ENCODE measurements at places on chromosomes 11 and 22.

DNA sequence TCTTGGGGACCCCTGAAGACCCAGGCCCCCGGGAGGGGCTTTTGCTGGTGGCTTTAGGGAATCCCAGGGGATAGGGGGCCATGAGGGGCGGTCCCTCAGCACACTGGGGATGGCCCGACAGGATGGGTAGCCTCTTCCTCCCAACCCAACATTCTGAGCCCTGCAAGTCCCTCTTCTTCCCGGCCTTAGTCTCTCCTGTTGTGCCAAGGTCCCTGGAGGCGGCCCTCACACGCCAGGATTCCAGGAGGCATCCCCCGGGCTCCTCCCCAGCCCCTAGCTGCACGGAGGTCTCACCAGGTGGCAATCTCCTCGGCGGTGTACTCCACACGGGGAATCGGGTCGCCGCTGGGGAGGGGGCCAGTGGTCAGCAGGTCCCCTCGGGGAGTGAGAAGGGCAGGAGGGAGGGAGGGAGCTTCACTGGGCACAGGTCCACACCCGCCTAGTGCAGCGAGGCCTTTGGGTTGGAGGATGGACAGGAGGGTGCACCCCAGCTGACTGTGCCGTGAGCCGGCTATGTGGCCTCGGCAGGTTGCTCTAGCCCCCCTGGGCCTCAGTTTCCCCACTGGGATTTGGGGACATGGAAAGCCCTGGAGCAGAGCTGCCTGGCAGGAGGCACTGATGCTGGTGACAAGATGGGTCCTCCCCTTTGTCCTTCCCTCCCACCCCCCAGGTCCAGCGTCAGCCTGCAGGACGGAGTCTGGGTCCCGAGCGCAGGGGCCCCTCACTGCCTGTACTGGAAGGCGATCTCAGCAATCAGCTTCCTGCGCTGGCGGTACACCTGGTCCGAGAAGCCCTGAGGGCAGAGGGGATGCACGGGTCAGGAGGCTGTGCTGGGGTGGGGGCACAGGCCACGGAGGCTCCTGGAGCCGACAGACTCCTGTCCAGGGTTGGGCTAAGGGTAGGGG is 4.2 kb downstream of the TH start:
- no peak for DNase-seq

GRCh38 chr22:30226192-30226832 is 20.2 kb downstream of the LIF start:
- no peak for DNase-seq

DNA sequence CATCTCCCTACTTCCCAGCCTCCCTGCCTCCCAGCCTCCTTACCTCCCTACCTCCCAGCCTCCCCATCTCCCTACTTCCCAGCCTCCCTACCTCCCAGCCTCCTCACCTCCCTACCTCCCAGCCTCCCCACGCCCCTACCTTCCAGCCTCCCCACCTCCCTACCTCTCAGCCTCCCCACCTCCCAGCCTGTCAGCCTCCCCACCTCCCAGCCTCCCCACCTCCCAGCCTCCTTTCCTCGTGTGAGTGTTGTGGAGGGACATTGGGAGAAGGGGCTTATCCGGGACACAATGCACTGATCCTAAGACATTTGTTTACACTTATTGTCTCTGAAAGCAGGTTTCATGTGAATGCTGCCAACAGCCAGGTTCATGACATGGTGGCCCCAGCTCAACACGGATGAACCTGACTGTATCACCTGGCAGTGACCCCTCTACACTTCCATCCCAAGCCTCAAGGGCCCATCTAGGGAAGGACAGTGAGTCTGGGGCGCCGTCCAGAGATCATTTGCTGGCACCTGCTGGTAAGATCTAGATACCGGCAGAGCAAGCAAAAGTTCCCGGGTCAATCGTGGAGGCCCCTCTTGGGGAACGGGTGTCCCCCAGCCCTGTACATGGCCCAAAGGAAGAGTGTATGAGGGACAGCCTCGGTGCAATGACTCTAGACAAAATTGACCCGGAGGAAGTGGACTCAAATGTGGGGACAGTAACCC is 34.5 kb upstream of the TH start:
- DNase-seq = no peak

DNA sequence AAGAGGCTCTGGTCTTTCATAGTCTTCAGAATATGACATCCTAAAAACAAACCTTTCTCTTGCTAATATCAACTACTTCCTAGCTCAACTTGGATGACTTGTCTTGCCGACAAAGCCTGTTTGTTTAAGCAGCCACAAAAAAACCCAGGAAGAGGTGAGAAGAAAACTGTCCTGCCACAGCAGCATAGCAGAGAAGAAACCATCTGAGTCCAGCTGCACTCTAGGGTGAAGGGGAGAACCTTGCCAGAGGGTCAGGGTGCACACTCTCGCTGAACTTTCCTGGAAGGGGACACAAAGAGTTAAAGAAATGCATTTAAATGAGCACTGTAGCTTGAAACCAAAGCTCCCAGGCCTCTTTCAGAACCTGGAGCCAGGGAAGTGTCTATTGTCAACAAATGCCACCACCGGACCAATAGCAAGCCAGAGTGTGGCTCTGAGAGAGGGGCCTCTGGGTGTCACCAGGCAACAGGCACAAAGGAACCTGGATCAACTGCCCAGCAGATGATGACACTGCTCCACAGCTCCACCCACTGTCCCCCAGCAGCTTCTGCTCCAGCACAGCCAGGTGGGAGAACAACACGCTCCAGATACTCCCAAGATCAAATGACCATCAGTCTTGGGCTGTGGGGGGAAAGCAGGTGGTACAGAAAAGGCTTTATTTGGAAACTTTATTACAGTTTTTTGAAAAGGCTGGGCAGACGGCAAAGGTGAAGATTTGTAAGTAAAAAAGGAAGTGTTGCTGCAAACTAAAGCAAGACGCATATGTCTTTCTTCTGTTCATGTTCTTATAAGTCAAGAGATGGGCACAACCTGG is 105.7 kb downstream of the RASSF10 start:
- DNase-seq = no peak

DNA sequence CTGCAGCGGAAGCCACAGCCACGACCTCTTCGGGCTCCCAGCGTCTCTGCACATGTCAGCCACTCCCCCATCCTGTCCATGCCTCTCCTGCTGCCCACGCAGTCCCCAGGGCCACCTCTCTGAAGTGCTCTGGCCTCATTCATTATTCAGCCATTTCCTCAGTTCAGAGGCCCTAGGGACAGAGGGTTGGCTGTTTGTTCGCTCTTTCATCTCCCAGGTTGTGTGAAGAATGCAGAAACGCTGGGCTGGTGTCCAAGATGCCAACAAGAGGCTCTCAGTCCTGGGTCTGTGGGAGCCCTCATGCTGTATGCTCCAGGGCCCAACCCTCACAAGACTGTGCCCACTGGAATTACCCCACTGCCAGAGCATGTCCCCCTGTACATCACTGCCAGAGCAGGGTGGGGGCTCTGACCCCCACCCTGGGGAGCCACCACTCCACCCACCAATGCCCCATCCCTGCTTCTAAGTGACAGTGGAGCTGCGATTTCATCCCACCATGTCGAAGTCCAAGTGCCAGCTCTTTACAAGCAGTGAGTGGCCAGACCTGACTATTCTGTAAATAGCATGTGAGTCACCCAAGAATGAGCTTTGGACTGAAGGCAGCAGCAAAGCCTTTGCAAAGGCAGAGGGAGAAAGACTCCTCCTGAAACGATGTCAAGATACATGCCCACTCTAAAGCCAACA is 209.6 kb downstream of the BUD13 start:
- DNase-seq = no peak

GRCh38 chr11:113728814-113729213 is 22.7 kb upstream of the TMPRSS5 start:
- DNase-seq = no peak

GRCh38 chr11:120043328-120043945 is 94.5 kb downstream of the TRIM29 start:
- DNase-seq = no peak

DNA sequence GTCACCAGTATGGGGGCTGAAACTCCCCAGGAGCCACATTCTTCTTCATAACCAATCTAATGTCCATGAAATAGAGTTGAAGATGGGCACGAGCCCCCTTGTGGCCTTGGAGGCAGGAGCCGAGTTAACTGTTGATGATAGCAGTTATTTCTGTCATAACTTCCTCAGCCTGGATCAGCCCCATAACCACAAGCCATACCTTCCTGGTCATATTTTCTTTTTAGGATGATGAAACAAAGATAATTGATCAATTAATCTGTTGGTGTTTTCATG is 65.0 kb upstream of the TTC12 start:
- DNase-seq = no peak

- DNase-seq = no peak
These were observed 1154.2 kb upstream of the TENM4 start for GRCh38 chr11:80595011-80595410.

DNA sequence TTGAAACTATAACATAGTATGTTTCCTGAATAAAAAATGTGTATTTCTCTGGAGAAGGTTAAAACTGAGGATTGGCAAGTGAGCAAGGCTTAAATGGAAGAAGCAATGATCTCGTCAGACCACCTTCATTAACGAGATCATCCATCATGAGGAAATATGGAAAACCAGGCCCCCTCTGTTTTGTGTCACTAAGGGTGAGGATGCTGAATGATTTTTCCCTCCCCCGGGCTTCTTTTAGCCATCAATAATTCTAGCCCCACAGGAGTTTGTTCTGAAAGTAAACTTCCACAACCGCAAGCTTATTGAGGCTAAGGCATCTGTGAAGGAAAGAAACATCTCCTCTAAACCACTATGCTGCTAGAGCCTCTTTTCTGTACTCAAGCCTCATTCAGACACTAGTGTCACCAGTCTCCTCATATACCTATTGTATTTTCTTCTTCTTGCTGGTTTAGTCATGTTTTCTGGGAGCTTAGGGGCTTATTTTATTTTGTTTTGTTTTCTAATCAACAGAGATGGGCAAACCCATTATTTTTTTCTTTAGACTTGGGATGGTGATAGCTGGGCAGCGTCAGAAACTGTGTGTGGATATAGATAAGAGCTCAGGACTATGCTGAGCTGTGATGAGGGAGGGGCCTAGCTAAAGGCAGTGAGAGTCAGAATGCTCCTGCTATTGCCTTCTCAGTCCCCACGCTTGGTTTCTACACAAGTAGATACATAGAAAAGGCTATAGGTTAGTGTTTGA is 5.8 kb upstream of the HBE1 start:
- no peak for DNase-seq

GRCh38 chr11:94472916-94473799 is 20.5 kb downstream of the MRE11 start:
- peak; percentile 31 for DNase-seq

- no peak for DNase-seq
These were observed 230.2 kb downstream of the METTL15 start for GRCh38 chr11:28338371-28338770.

GRCh38 chr11:63603180-63603518 is 11.1 kb downstream of the PLAAT3 start:
- DNase-seq = no peak

- no peak for DNase-seq
These were observed 22.0 kb downstream of the ST14 start for GRCh38 chr11:130181295-130182272.

GRCh38 chr22:49973018-49973961 is 12.7 kb downstream of the PIM3 start:
- no peak for DNase-seq

DNA sequence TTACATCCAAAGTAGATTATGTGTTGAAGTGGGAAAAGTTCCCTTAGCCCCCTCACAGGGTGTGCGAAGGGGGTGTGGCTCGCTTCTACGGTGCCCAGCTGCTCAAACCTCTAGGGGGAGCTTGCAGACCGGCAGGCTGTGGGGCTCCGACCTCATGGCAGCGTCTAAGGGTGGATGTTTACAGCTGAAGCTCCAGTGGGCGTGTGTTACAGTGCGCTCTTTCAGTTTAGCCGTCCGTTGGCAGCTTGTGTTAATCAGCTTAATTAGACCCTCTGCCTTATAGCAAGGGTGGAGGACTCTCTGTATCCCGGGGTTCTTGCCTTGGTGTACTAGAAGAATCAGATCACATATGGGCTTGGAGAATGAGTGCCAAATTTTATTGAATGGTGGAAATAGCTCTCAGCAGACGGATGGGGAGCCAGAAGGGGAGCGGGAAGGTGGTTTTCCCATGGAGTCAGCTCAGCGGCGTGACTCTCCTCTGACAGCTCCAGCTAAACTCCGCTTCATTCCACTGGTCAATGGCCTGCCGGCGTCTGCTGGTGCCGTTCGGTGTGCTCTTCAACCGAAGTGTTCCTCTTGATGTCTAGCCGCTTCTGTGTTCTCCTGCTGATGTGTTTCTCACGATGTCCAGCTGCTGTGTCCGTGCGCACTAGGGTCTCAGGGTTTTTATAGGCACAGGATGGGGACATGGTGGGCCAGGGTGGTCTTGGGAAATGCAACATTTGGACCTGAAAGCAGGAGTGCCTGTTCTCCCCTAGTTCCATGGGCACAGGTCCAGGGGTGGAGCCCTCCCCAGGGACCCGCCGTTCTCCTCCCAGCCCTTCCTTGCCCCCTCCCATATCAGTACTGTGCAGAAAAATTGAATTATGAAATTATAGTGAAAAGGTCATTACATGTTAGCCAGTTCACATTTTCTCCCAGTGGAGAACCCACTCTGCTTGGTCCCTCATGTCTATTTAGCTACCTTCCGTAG is 28.6 kb upstream of the OR10G7 start:
- DNase-seq = peak; percentile 23

GRCh38 chr11:77542296-77542695 is 47.5 kb upstream of the AQP11 start:
- DNase-seq = no peak

- no peak for DNase-seq
These were observed 288.6 kb upstream of the SORL1-AS1 start for GRCh38 chr11:121741351-121741760.

DNA sequence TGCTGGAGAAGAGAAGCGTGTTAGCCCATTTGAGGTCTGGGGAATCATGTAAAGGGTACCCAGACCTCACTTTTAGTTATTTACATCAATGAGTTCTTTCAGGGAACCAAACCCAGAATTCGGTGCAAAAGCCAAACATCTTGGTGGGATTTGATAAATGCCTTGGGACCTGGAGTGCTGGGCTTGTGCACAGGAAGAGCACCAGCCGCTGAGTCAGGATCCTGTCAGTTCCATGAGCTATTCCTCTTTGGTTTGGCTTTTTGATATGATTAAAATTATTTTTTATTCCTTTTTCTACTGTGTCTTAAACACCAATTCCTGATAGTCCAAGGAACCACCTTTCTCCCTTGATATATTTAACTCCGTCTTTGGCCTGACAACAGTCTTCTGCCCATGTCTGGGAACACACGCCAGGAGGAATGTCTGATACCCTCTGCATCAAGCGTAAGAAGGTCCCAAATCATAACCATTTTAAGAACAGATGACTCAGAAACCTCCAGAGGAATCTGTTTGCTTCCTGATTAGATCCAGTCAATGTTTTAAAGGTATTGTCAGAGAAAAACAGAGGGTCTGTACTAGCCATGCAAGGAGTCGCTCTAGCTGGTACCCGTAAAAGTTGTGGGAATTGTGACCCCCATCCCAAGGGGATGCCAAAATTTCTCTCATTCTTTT is 65.2 kb downstream of the ALX4 start:
- DNase-seq = no peak

- DNase-seq = no peak
These were observed 3.8 kb upstream of the MMP27 start for GRCh38 chr11:102709201-102709945.

All from CD4-positive, alpha-beta T cell treated with Interleukin-12 subunit alpha and Interleukin-12 subunit beta, for 1 hour (primary cell).